NCI-H2171 (cell line): ENCODE measurements at places on chromosomes 4 and X.

- DNase-seq: no peak
Measured at GRCh38 chr4:95462921-95463320, 85.9 kb downstream of the UNC5C start.

GRCh38 chr4:87227751-87228151 lies 7.3 kb upstream of the KLHL8 start:
- DNase-seq: no peak

GRCh38 chr4:74958881-74959280 lies 26.0 kb downstream of the PARM1 start:
- DNase-seq: no peak

DNA sequence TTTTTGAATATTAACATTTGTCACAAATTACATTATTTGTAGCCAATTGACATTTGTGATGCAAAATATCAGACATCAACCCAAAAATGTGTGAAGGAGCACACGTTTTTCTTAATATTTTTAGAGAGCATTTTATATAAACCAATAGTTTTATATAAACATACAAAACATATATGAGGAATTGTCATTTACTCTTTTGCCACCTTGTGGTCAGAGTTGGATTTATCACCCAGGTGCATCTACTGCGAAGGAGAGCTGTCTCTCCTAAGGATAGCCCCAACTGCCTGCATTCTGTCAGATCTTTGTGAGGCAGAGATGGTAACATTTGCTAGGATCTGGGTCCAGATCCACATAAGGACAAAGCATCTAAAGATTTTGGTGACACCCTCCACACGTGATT lies 2.5 kb upstream of the USP27X start:
- no peak for DNase-seq
